ENCODE measurements at places on chromosomes 5 and 9. TPM values are rescaled to one million over a fixed set of nuclear protein-coding genes. Genes with fewer than 3 reads are reported as not detected.

PDE6A gene
- not detected for total RNA-seq

TMEM252 gene
- total RNA-seq = not detected

FCN2 gene
- total RNA-seq = not detected

SPATA31C1 gene
- total RNA-seq = not detected

COL23A1 gene
- total RNA-seq = 0.49 TPM

UNC13B gene
- total RNA-seq = 12.8 TPM

PCDHA7 gene
- total RNA-seq = 8.1 TPM

IFNA21 gene
- not detected for total RNA-seq

PCDHGA11 gene
- total RNA-seq = 19.7 TPM

C6 gene
- not detected for total RNA-seq

PRRX2 gene
- 0.25 TPM for total RNA-seq

PGM5 gene
- total RNA-seq = 3.4 TPM

BTNL8 gene
- total RNA-seq = under 0.01 TPM

SLC6A19 gene
- under 0.01 TPM for total RNA-seq

PRDM12 gene
- not detected for total RNA-seq

LCN1 gene
- not detected for total RNA-seq

ABLIM3 gene
- 13.3 TPM for total RNA-seq

CER1 gene
- not detected for total RNA-seq

CD180 gene
- total RNA-seq = 0.25 TPM

TPPP gene
- 12.5 TPM for total RNA-seq

SLC6A3 gene
- total RNA-seq = not detected

TXNDC8 gene
- total RNA-seq = not detected

LRRC26 gene
- total RNA-seq = 0.49 TPM

Data from temporal lobe (tissue), 4 donors.